Caco-2 (cell line): ENCODE measurements at places on chromosomes 5 and 9.

DNA sequence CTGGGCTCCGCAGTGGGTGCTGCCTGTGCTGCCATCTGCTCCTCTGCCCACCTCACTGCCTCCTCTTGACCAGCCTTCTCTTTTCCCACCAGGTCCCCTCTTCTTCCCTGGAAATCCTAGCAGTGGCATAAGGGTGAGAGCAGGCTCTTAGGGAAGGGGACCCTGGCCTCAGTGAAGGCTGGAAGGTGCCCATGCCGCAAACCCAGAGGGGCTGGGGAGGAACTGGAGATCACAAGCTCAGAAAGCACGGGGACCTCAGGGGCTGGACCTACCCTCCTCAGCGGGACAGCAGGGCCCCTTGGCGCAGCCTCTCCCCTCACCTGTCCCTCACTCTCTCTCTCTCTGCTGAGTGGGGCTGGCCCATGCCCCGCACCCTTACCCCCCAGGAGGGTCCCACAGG is 144.4 kb upstream of the IRX2 start:
- DNase-seq, result no peak

DNA sequence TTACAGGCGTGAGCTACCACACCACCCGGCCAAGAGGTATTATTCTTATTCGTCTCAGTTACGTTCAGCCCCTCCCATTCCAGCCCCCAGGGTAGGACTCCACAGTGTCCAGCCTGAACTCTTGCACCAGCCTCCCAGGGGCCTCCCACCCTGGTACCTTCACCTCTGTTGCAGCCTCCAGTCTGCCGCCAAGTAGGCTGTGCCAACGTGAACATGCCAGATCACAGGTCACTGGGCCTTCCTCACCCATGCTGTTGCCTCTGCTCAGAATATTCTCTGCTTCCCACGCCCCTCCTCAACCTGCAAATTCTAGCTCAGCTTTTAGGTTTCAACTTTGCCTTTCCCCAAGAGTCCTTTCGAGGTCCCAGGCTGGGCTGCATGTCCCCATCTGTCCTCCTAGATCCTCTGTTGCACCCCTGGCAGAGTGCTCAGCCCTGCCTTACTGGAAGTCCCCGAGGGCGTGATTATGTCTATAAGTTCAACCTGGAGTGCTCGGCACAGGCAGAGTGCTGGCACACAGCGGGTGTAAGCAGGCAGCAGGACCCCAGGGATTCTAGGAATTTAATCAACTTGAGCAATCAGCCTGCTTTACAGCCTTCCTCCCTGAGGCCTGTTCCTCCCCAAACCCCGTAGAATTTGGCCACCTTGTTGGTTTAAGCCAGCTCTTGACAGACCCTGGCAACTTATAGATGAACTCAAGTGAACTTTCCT is 13.1 kb upstream of the STXBP1 start:
- DNase-seq, result no peak

GRCh38 chr9:113380869-113381378 is 4.1 kb upstream of the HDHD3 start:
- peak; percentile 63 for DNase-seq

DNA sequence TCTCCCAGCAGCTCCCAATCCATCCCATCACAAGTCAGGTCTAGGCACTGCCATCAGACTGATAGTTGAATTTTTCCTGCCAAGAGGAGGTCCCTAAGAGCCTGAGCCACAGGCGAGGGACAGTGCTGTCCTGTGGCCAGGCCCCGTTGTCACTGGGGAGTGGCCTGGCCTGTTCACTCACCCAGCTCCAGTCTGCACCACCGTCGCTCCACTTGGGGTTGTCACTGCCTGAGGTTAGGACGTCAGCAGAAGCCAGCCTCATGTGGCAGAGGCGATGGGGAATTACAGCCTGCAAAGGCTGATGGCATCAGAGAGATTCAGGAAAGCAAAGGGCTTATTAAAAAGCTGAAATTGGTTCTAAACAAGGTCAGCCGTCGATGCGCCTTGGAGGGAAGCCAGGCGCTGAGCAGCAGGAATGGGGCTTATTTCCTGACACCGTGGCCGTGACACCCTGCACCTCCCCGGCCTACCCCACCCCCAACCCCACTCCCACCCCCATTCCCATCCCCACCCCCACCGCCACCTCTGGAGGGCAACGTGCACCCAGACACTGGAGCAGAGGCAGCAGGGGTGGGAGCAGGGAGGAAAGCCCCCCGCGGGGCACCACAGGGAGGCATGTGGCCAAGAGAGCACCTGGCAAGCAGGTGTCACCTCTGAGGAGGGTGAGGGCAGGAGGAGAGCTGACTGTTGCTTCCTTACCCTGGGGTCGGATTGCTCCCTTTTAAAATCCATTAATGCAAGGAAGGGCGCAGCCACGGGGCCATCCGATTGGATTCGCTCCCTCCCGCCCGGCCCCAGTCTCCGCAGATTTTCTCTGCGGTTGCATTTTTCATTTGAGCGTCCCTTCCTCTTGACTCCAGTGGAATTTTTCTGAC is 3.1 kb upstream of the DBH start:
- DNase-seq, result no peak

GRCh38 chr5:112436144-112436543 is 17.1 kb upstream of the EPB41L4A start:
- DNase-seq, result no peak

DNA sequence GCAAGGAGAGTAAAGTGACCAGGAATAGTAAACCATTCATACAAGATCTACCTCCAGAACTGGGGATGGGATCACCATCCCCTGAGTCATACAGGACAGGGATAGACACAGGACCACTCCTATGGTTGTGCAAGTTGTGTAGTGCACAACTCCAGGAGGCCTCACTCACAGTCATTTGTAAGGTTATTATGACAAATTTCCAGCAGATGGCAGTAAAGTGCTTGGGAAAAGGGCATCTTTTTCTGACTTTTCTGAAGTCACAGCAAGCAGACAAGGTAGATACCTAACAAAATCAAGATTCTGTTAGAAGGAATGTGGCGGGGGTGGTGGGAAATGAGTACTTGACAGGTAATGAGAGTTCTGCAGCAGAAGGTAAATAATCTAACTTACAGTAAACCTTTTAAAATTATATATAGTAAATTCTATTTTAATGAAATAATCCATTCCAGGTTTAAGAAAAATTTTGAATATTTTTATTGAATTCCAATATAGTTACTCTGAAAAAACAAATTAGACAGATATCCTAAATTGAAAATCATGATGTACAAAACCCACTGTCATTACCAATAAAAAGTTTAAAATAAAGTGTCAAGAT is 16.7 kb upstream of the KIF27 start:
- DNase-seq, result no peak

DNA sequence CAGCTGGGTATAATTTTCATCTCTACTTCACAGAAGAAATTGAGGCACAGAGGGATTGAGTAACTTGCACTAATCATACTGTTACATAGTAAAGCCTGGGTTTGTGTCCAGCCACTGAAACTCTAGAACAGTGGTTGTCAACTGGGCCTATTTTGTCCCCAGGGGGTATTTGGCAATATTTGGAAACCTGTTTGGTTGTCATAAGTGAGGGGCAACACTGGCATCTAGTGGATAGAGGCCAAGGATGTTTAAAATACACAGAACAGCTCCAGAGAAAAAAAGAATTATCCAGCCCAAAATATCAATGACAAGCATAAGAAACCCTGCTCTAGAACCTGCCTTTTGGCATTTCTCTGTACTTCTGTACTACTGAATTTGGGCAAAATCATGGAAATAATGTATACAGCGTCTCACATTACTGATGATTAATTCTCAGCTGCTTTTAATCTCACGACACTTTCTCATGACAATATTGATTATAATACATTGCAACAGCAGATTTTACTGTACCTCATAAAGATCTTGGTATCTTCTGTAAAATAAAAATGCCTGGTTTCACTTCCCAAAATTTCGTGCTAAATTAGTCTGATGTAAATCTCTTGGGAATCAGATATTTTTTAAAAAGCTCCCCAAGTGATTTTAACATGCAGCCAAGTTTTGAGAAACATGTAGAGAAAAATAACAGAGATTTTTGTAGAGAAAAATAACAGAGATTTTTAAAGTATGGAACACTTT is 112.7 kb downstream of the RORB start:
- DNase-seq, result no peak

DNA sequence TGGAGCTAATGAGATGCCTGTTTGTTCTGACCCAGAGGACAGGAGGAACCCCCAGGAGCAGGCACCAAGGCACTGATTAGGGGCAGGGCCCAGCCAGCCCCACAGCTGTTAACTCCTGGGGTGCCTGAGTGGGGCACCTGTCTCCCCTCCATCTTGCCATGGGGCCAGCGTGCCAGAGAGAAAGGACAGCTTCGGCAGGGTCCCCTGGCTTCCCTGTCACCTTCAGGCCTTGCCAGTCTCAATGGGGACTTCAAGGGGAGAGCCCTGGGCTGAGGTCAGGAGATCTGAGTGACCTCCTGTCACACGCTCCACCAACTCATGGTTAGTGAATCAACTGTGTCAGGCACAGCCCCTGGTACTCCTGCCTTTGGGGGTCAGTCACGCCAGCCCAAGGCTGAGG is 152.7 kb upstream of the MVB12B start:
- no peak for DNase-seq
